ENCODE measurements at places on chromosomes 5 and 9.

DNA sequence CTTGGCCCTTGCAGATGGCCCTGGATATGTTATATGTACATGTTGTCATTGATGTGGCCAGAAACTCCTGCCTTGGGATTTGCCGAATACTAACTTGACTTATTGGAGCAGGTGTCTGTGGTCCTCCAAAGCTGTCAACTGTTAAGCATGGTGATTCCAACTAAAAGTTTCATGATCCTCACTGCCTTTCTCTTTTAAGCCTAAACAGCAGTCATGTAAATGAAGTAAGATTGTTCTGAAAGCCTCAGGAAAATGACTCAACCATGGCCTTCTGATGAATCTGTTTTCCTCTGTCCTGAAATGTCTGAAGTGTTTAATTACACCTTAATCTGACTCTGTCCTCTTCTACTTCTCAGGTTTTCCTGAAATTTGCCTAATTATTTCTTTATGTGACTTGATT is 245.0 kb downstream of the FAM114A2 start:
- no peak for DNase-seq

- no peak for DNase-seq
Observed at GRCh38 chr5:80083101-80083890, 48.1 kb downstream of the THBS4 start.

DNA sequence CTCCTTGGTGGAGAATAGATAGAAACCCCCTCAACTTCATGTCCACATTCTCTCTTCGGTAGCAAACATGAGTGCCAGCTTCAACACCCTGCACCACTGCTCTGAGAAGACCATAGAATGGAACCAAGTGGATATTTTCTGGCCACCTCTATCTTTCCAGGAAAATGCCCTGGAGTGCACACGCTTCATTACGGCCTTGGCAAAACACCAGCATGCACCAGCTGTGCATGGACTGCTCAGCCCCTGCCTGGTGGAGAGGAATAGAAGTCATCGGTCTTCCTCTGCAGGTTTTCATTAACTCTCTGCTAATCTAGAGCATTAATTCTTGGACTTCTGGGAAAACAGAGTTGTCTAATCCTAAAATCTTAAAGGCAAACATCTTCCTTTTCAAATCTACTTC is 211.6 kb upstream of the TMEM161B start:
- no peak for DNase-seq

DNA sequence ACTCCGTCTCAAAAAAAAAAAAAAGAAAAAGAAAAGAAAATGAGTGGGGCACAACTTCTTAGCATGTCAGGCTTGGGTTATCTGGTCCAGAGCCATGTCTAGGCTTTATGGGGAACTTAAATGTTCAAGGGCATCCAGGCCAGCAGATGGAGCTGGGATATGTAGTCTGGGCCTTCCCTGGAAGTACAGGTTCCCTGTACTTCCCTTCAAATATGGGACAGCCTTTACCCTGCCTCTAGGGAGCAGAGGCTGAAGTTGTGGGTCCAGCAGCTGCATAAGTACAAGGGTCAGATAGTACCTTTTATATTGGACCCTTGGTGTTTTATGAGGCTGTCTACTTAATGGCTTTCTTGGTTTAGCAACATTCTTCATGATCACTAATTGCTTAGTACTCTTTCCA is 42.1 kb downstream of the FAF2 start:
- DNase-seq = no peak

- no peak for DNase-seq
Observed at GRCh38 chr9:17789316-17789715, 210.4 kb downstream of the SH3GL2 start.

- DNase-seq = no peak
Observed at GRCh38 chr9:95021166-95021886, 294.8 kb downstream of the AOPEP start.

GRCh38 chr9:38313421-38313820 is 79.1 kb upstream of the ALDH1B1 start:
- DNase-seq = no peak

DNA sequence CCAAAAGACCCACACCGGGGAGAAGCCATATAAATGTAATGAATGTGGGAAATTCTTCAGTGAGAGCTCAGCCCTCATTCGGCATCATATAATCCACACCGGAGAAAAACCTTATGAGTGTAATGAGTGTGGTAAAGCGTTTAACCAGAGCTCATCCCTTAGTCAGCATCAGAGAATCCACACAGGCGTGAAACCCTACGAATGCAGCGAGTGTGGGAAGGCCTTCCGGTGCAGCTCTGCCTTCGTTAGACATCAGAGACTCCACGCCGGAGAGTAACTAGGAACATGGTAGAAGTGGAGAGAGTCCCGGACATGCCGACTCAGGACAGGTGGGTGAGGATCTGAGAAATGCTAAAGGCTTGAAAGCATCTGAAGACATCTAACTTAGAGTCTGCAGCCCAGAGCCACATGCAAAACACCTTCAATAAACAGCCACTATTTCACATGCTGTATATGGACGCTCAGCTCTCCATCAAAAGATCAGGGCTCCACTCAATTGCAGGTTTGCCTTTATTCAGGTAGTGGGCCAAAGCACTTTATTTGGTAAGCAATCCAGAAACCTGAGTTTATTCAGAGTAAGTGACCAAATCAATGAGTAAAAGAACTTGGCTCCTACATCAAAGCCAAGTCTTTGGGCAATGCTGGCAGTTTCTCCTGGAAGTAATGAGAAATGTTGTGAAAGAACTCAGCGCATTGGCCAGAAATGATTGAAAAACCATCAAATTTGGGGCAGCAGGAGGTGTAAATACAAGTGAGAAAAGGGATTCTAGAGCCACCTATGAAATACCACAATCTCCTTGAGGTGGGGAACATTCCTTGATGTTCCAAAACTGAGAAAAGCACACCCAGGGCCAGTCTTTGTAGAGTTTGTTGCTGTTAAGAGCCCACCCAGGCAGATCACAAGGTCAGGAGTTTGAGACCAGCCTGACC is 6.0 kb downstream of the RPL12 start:
- DNase-seq = no peak
